Suprapubic skin (tissue), 4 donors: ENCODE measurements at places on chromosomes 12 and 14.

GRCh38 chr12:116320791-116321217, 43.3 kb upstream of the MED13L start:
- DNase-seq, result no peak

DNA sequence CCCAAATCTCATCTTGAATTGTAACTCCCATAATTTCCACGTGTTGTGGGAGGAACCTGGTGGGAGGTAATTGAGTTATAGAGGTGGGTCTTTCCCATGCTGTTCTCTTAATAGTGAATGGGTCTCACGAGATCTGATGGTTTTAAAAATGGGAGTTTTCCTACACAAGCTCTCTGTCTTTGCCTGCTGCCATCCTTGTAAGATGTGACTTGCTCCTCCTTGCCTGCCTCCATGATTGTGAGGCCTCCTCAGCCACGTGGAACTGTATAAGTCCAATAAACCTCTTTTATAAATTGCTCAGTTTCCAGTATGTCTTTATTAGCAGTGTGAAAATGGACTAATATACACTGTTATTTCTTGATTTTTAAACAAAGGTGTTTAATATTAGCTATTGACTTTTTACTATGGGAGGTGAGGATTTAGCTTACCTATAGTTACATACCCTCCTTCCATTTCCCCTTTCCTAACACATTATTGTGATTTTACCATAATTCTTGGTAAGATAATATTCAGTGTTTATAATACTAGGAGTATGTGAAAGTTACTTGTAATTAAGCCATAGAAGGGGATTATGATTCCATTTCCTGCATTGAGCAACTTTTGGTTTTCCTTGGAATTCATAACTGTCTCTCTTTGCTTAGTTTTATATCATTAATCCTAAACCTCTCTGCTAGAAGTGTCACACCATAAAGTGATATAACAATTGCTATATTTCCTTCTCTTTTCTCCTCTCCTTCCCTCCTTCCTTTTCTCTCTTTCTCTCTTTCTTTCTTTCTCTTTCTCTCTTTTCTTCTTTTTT, 151.0 kb upstream of the KRAS start:
- DNase-seq, result no peak

GRCh38 chr14:43981135-43981768, 525.8 kb downstream of the FSCB start:
- DNase-seq, result no peak

- DNase-seq, result peak; percentile 78
Observed at GRCh38 chr12:56128670-56129205, 671 bp downstream of the ESYT1 start.

- no peak for DNase-seq
Observed at GRCh38 chr12:42625611-42626010, 36.1 kb upstream of the PRICKLE1 start.

DNA sequence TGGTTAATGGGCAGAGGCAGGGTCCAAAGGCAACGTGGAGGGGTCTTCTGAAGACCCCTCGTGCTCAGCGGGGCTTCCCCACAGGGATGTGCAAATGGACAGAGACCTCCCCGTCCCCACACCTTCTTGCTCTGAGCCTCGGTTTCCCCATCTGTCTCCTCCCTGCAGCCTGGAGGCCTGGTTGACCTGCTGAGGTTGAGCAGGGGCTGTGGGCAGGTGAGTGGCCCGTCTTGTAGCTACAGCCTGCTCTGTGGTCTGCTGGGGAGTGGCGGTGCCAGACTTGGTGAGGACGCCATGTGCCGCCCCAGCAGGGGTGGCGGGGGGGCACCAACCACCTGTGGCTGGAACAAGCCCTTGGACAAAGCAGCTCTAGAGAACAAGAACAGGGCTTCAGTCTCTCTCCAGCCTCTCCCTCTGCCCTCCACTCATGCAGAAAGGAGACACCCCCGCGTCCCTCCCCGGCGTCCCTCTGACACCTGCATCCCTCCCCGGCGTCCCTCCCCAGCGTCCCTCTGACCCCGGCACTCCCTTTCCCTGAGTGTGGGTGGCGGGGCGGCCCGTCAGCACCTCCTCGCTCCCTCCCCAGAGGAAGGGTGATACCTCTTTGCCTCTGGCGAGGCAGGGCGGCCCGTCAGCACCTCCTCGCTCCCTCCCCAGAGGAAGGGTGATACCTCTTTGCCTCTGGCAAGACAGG, 83.7 kb downstream of the NOC4L start:
- DNase-seq, result no peak

DNA sequence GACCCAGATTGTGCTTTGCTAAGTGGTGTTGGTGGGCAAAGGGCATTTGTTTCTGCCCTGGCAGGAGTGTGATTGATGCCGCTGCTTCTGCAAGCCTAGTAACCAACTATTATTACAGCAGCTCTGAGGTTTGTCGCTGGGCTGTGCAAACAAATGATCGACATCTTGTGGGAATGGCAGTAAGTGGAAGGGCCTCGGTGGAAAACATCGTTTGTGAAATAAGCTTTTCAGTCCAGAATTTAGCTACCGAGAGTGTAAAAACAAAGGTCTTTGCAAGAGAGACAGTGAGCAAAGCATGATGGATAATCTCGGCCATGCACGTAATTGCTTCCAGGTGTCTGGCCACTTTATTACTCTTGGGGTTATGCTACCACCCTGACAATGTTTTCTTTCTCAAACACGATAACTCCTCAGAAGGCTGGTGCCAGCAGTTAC, 397.7 kb upstream of the PRICKLE1 start:
- DNase-seq, result no peak

GRCh38 chr14:44461811-44462210, 45.3 kb downstream of the FSCB start:
- no peak for DNase-seq

- no peak for DNase-seq
Observed at GRCh38 chr12:67980391-67980790, 8.9 kb upstream of the IFNG-AS1 start.

DNA sequence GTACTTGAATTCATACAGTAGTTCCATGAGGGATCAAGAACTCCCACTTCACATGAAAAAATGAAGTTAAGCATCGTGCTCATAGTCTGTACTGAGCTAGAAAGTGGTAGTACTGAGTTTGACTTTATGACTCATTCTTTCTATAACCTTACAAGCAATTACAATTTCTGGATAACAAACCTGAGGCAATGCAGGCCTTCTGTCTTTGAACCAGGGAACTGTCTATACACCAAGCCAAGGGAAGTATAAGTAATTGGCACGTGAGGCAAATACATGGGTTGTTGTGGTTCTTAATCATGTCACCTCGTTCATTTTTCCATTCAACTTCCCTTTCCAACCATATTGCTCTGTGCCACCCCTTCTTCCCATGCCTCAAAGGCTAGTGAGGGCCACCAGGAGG, 16.8 kb downstream of the GNS start:
- no peak for DNase-seq

GRCh38 chr12:90908465-90908864, 46.5 kb downstream of the CCER1 start:
- no peak for DNase-seq

DNA sequence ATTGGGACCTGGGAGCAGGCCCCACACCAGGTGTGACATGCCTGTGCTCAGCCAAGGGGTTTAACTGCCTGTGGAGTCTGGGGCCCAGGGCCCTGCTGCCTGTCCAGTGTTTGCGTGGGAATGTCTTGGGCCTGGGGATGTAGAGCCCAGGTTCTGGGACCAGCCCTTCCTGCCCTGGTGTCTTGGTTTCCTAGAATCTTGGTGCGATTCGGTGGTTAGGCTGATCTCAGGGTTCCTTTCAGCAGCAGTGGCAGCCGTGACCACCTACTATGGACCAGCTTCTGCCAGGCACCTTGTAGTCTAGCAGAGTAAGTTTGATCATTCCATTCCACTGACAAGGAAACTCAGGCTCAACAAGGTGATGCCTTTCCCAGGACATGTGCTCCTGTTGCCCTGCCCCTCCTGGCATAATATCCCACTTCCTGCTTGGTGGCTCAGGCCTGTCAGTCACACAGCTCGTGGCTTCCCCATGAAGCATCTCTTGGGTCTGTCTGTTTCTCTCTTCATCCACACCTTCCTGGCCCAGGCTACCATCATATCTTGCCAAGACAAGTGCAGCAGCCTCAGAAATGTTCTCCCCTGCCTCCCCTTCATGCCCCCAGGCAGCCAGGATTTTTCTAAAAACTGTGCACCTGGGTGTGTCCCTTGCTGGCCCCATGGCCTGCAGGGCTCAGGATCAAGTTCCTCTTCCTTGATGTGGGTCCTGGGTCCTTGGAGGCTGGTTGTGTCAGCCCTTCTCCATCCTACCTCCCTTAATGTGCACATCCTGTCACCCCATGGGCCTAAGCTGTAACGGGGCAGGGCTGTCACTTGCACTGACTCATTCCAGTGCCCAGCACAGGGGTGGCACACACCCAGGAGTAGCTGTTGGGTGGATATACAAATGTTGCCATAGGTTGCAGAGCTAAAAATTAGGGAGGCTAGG, 101.6 kb downstream of the SLC25A47 start:
- DNase-seq, result no peak

DNA sequence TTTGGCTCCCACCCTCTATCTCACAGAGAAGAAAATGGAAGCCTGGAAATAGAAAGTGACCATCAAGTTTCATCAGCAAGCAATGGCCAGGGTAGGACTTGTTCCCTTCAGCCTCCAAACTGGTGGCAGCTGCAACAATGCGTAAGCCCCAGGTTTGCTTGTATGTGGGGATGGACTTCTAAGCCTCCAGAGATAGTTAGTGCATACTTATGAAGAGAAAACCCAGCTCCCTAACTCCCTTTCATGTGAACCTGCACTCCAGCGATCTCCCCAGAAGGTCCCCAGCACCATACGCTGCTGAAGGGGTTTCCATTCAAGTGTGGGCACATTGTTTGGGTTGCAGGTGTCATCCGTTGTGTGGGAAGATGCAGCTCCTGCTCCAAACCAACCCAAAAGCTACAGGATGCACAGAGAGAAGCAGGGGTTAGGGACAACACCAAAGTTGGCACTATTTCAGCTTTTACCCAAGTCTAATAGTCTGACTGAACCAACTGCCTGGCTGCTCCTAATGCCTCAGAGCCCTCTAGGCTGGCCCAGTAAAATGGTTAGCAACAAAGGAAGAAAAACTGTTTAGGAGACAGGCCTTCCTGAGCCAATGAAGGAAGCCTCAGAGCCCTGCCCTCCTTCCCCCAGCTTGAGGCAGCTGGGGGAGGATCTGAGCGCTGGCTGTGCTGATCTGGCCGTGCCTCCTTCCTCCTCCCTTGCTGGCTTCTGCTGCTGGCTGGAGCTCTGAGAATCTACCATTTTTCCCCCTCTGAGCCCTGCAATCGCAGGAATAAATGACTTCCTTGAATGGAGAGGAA, 12.3 kb downstream of the ZFP36L1 start:
- peak; percentile 78 for DNase-seq

DNA sequence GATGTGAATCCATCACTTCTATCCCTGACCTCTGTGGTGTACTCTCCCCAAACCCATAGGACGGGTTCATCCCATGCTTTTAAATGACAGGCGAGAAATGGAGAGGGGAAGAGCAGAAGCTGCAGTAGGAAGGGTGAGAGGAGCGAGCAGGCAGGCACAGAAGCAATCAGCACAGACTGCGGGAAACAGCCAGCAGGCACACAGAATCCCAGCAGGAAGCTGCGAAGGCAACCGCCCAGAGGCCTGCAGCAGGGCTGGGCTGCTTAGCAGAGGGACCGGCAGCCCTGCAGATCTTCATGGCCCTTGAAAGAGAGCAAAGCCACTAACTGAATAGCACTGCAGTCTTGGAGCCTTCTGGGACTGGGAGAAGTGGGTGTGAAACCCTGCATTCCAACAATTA, 287.0 kb upstream of the FKBP4 start:
- no peak for DNase-seq

DNA sequence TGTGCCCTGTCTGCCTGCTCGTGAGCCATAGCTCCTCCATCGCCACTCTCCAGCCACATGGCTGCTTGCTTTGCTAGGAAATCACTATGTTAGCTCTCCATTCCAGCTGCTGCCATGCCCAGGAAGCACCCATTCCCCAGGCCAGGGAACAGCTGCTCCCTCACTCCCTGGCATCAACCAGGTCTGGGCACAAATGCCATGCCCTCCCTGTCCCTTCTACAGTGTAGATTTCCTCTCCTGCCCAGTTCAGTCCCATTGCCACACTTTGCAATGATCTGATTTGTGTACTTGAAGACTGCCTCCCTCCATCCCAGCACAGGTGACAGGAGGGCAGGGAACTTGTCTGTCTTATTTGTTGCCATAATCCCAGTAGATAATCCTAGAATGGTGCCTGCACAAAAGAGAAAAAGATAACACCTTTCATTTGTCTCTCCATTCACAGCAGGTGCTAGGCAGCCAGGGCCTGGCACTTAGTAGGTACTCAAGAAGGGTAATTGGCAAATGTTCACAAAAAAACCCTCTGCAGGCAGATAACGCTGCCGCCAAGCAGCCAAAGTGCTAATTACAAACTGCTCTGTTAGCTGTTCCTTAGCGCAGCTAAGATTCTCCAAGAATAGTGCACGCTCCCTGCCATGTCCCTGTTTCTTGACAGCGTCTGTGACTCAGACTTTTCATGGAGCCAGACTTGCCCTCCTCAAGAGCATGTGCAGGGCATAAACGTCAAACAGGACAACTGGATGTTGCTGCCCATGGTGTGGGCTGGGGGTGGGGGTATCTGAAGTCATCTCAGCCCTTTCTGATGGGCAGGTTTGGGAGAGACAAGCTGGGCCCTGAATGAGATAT, 69.1 kb downstream of the ARL6IP4 start:
- no peak for DNase-seq

- no peak for DNase-seq
Observed at GRCh38 chr14:54852215-54852614, 50.4 kb downstream of the GCH1 start.

- no peak for DNase-seq
Observed at GRCh38 chr12:114674251-114675047, 9.5 kb downstream of the TBX3 start.

- no peak for DNase-seq
Observed at GRCh38 chr12:93223440-93224426, 154.0 kb upstream of the NUDT4 start.

- no peak for DNase-seq
Observed at GRCh38 chr14:89391123-89391522, 25.9 kb downstream of the FOXN3 start.
